ENCODE measurements at places on chromosomes 1 and 21. TPM values are rescaled to one million over a fixed set of nuclear protein-coding genes. Genes with fewer than 3 reads are reported as not detected.

DNA sequence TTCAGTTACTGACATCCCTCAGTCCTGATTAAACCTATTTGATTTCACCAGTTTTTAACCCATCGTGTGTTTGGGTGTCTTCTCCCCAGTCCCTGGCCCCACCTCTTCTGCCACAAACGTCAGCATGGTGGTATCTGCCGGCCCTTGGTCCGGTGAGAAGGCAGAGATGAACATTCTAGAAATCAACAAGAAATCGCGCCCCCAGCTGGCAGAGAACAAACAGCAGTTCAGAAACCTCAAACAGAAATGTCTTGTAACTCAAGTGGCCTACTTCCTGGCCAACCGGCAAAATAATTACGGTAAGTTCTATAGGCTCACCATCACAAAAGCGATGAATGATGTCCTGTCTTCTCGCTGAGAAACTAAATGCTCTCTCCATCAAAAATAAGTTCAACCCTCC is 28.7 kb downstream of the NBPF3 start:
- no peaks in the 10 kb centered on the region for H3K36me3 ChIP-seq
- no peaks in the 10 kb centered on the region for H3K27me3 ChIP-seq
- no peak overlapping the region for H3K27ac ChIP-seq
- no peak for DNase-seq
- no peaks in the 10 kb centered on the region for H3K4me1 ChIP-seq

Gene LHX8
- 2.9 TPM for total RNA-seq

DNA sequence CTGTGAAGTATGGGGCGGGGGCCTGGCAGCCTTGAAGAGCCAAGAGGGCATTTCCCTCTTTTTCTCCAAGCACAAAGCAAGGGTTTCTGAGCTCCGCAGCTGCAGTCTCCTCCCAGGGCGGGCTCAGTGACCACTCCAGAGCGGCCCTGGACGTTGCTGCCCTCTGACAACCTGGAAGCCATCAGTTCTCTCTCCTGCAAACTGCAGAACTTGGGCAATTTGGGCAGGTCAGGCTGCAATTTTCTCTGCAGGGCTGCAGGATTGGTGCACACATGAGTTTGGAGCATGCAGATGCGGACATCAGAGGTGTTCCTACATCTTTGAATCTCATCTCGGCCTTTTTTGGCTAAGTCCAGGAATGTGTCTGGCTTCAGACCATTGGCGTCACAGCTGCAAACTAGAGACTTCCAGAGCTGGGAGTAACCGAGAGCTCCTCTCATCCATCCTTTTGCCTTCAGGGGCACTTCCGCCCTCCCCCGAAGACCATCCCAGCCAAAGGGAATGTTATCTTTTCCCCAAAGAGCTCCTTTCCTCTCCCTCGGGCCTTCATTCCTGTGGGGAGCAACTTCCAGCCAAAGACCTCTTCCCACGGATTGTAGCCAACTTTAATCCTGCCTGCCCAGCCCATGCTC is 139.6 kb upstream of the WNT4 start:
- H3K4me1 ChIP-seq: no peaks in the 10 kb centered on the region
- H3K4me3 ChIP-seq: no peak overlapping the region
- no peaks in the 10 kb centered on the region for H3K36me3 ChIP-seq

DNA sequence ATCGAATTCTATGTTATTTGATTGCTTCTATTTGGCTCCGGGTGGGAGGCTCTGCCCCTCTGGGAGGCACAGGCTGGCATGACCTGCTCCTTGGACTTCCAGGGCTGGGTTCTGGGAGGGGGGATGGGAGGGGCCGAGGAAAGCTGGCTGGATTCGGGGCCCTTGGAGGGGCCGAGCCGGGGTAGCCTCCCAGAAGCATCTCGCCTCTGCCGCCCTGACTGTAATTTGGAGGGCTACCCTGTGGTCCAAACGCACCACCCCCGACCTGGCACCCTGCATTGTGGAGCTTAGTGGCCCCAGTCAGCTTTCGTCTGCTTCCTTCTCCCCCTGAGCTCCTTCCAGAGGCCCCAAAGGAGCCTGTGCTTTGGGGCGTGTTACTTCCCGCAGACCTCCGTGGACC is 85.4 kb upstream of the TMEM51 start:
- H3K4me3 ChIP-seq: no peak overlapping the region
- H3K27me3 ChIP-seq: no peaks in the 10 kb centered on the region
- no peaks in the 10 kb centered on the region for H3K36me3 ChIP-seq

Gene RHEX
- total RNA-seq: 3.0 TPM

- H3K36me3 ChIP-seq: no peaks in the 10 kb centered on the region
- H3K27me3 ChIP-seq: no peaks in the 10 kb centered on the region
- H3K27ac ChIP-seq: no peak overlapping the region
- DNase-seq: no peak
These were observed 1.7 kb downstream of the CD244 start for GRCh38 chr1:160860840-160861505.

GRCh38 chr1:30765556-30766434 is 8.2 kb upstream of the LAPTM5 start:
- no peaks in the 10 kb centered on the region for H3K36me3 ChIP-seq
- DNase-seq: no peak
- no peak overlapping the region for H3K27ac ChIP-seq
- H3K27me3 ChIP-seq: no peaks in the 10 kb centered on the region

DNA sequence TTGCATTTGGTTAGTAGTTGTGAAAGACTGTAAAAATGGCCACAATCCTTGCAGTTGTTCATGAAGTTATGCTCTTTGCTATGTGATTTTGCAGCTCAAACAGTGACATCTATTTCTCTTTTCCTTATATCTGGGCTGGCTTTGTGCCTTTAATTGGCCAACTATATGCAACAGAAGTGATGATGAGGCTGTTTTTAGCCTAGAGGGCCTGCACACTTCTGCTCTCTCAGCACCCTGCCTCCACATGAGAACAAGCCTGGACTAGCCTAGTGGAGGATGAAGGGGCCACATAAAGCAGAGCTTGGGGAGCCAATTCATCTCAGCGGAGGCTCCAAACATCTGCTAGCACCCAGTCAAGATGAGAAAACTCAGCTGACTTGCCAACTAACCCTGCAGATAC is 339.8 kb downstream of the OMA1 start:
- H3K27me3 ChIP-seq: no peaks in the 10 kb centered on the region
- H3K36me3 ChIP-seq: no peaks in the 10 kb centered on the region
- no peak overlapping the region for H3K27ac ChIP-seq
- DNase-seq: no peak
- H3K4me1 ChIP-seq: no peaks in the 10 kb centered on the region
- no peak overlapping the region for H3K4me3 ChIP-seq

Gene PLA2G2F
- not detected for total RNA-seq

Gene SYDE2
- total RNA-seq: 10.2 TPM

Gene MPZ
- 2.3 TPM for total RNA-seq

Gene FAM177B
- total RNA-seq: 0.71 TPM

DNA sequence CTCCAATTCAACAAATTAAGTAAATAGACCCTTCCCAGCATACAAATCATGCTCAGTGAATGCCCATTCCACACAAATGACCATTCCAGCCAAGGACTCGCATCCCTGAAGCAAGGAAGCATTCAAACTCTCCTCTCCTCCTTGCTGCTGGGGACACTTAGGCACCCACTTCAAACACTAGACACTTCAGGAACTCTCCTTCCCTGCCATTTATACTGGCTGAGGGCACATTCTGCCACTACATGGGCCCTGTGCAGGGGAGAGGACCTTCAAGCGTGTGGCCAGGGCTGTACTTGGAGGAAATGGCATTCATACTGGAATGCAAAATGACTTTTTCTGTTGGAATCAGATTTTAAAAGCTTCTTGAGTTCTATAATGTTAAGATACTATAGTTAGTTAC is 22.3 kb downstream of the GJA5 start:
- DNase-seq: no peak
- H3K27ac ChIP-seq: no peak overlapping the region
- no peaks in the 10 kb centered on the region for H3K27me3 ChIP-seq
- no peaks in the 10 kb centered on the region for H3K36me3 ChIP-seq
- no peaks in the 10 kb centered on the region for H3K4me1 ChIP-seq
- H3K4me3 ChIP-seq: no peak overlapping the region

Gene NR0B2
- total RNA-seq: 2.0 TPM

GRCh38 chr21:26195708-26196107 is 25.1 kb upstream of the APP start:
- DNase-seq: no peak
- no peaks in the 10 kb centered on the region for H3K27me3 ChIP-seq
- peaks cover 6% of the 10 kb centered on the region for H3K4me1 ChIP-seq
- H3K27ac ChIP-seq: no peak overlapping the region

DNA sequence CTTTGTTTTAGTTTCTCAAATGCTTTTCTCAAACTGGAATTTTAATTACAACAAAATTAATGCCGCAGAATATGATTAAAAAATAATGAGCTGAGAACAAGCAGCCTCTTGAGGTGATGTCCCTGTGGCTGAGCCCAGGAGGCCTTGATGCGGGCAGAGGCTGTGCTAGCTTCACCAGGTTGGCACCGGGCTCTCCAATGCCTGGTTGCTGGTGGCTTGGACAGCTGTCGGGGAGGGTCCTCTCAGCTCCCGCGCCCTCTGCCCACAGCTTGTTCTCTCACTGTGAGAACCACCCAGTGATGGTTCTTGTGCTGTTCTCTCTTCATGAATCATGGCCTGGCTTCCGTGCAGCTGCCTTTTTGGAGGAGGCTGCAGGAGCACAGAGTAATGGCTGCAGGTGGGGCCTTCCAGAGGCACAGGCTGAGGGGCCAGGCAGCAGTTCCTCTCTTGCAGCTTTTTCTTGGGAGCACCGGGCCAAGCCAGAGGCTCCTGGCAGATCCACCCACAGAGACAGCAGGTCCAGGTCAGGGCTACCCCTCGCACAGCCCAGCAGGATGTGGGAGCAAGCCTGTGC is 156.3 kb downstream of the PCBP3 start:
- no peaks in the 10 kb centered on the region for H3K27me3 ChIP-seq
- no peaks in the 10 kb centered on the region for H3K4me1 ChIP-seq
- DNase-seq: no peak
- no peak overlapping the region for H3K27ac ChIP-seq

DNA sequence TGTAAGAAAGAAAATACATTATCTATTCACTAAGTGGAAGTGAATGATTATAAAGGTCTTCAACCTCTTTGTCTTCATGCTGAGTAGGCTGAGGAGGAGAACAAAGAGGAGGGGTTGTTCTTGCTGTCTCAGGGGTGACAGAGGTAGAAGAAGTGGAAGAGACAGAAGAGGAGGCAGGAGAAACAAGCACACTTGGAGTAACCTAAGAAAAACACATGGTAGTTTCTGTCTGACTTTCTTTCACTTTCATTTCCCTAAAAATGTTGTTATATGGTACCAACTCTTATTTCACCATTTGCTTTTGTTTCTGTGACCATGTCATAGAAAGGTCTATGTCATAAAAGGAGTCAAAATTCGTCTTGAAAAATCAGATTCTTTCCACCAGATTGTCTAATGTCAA is 696.6 kb upstream of the BRINP3 start:
- H3K4me3 ChIP-seq: no peak overlapping the region
- H3K36me3 ChIP-seq: no peaks in the 10 kb centered on the region
- no peak for DNase-seq
- H3K4me1 ChIP-seq: no peaks in the 10 kb centered on the region

Gene FYB2
- total RNA-seq: 1.9 TPM

GRCh38 chr1:171581226-171581625 is 40.8 kb upstream of the MYOCOS start:
- no peaks in the 10 kb centered on the region for H3K4me1 ChIP-seq
- H3K36me3 ChIP-seq: no peaks in the 10 kb centered on the region
- H3K4me3 ChIP-seq: no peak overlapping the region
- no peak overlapping the region for H3K27ac ChIP-seq

GRCh38 chr1:18174037-18174436 is 66.4 kb downstream of the IGSF21 start:
- no peak overlapping the region for H3K4me3 ChIP-seq
- no peak overlapping the region for H3K27ac ChIP-seq
- peaks cover 8% of the 10 kb centered on the region for H3K4me1 ChIP-seq
- no peaks in the 10 kb centered on the region for H3K36me3 ChIP-seq

Gene BEST4
- total RNA-seq: 1.1 TPM

GRCh38 chr1:50968821-50969610 is 1.0 kb upstream of the CDKN2C start:
- H3K4me1 ChIP-seq: no peaks in the 10 kb centered on the region
- H3K27ac ChIP-seq: peak overlapping the region; percentile 85
- no peaks in the 10 kb centered on the region for H3K27me3 ChIP-seq
- peak; percentile 59 for DNase-seq

Gene EDEM3
- total RNA-seq: 23.5 TPM

DNA sequence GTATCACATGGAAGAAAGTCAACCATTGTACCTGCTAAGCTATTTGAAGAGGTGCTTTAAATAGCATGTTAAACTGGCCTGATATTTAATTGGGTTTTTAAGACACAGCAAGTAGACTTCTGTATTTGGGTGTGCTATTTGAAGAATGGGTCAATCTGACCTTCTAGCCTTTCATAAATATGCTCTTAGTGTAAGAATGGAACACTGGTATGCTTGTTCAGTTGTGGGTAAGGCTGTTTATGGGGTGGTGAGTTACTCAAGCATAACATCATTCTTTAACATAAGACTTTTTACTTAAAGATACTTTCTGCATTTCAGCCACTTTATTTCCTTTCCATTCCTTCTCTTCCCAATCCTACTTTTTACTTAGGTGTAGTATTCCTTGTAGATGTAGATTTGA is 21.4 kb downstream of the AHCYL1 start:
- H3K4me1 ChIP-seq: peaks cover 15% of the 10 kb centered on the region
- no peaks in the 10 kb centered on the region for H3K27me3 ChIP-seq
- H3K36me3 ChIP-seq: no peaks in the 10 kb centered on the region

DNA sequence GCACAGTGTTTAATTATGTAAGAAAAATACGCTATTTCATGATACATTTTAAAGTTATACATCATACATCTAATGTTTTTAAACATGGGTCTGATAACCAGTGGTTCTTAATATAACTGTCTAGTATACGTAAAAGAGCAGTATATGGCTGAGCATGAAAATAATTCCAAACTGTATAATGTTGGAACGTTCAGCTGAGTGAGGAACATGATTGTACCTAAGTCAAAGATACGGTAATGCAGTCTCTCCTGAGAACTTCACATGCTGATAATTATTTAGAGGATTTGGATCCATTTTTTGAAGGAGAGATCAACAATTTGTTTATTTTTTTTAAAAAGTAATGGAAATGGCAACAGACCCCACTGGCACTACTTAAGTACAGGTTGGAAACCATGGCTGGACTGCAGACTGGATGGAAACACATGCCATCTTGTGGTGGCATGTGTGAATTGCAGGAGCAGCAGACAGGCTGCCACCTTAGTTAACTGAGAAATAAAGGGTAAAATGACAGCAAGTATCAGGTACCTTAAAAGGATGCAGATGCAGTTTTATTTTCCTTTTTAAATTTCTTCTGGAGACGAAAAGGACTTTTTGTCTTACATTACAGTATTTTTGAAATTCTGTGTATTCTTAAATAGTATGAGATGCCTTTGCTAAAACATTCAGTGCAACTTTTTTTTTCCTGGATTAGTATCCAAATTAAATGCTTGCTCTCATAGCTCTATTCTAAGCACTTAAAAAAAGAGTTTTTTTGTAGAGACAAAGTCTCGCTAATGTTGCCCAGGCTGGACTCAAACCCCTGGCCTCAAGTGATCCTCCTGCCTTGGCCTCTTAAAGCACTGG is 73.8 kb downstream of the MTR start:
- H3K4me1 ChIP-seq: no peaks in the 10 kb centered on the region
- H3K27ac ChIP-seq: no peak overlapping the region
- H3K36me3 ChIP-seq: no peaks in the 10 kb centered on the region
- no peak overlapping the region for H3K4me3 ChIP-seq
- peak; percentile 63 for DNase-seq

All from testis (tissue), 5 donors.